ENCODE measurements at places on chromosomes 7 and 10.

GRCh38 chr10:3774814-3775695 lies 10.0 kb downstream of the KLF6 start:
- H3K36me3 ChIP-seq: peaks cover 68% of the 10 kb centered on the region
- no peak overlapping the region for H3K4me3 ChIP-seq
- H3K27ac ChIP-seq: peak overlapping the region; percentile 58
- peaks cover 45% of the 10 kb centered on the region for H3K4me1 ChIP-seq

DNA sequence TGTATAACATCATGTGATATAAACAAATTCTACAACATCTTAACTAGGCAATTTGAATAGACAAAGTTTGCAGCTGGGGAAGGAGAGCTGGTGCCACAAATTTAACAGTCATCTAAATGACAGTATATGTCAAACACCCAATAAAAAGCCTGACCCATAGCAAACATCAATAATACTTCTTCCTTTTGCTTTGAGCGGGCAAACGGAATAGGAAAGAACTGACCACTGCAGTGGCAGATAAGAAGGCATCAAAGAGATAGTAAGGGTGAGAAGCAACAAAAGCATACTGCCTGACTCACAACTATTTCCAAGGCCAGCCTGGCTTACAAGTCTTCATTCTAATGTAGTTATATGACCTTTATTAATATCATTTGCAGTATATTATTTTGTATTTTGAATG lies 99.9 kb downstream of the LRRN3 start:
- no peak for DNase-seq
- no peaks in the 10 kb centered on the region for H3K4me1 ChIP-seq
- no peaks in the 10 kb centered on the region for H3K27me3 ChIP-seq
- H3K27ac ChIP-seq: no peak overlapping the region
- no peaks in the 10 kb centered on the region for H3K36me3 ChIP-seq
- H3K4me3 ChIP-seq: no peak overlapping the region

- no peaks in the 10 kb centered on the region for H3K4me1 ChIP-seq
- H3K36me3 ChIP-seq: no peaks in the 10 kb centered on the region
- H3K27me3 ChIP-seq: no peaks in the 10 kb centered on the region
- no peak overlapping the region for H3K4me3 ChIP-seq
Measured at GRCh38 chr7:145050415-145050814, 214.6 kb upstream of the TPK1 start.

- no peak overlapping the region for H3K4me3 ChIP-seq
- H3K27ac ChIP-seq: no peak overlapping the region
- no peaks in the 10 kb centered on the region for H3K36me3 ChIP-seq
Measured at GRCh38 chr10:7705341-7705740, 2.2 kb downstream of the ITIH2 start.

- H3K4me3 ChIP-seq: no peak overlapping the region
- DNase-seq: no peak
- H3K27ac ChIP-seq: no peak overlapping the region
- no peaks in the 10 kb centered on the region for H3K27me3 ChIP-seq
- peaks cover 67% of the 10 kb centered on the region for H3K36me3 ChIP-seq
Measured at GRCh38 chr7:99459087-99459486, 6.9 kb downstream of the ATP5MF start.

- peaks cover 10% of the 10 kb centered on the region for H3K27me3 ChIP-seq
- no peak for DNase-seq
- no peak overlapping the region for H3K27ac ChIP-seq
- H3K4me3 ChIP-seq: no peak overlapping the region
- no peaks in the 10 kb centered on the region for H3K4me1 ChIP-seq
- no peaks in the 10 kb centered on the region for H3K36me3 ChIP-seq
Measured at GRCh38 chr10:43048301-43049051, 28.4 kb upstream of the RET start.

GRCh38 chr10:128863823-128864405 lies 603.1 kb upstream of the MGMT start:
- no peak overlapping the region for H3K4me3 ChIP-seq
- H3K36me3 ChIP-seq: no peaks in the 10 kb centered on the region
- H3K4me1 ChIP-seq: no peaks in the 10 kb centered on the region
- H3K27me3 ChIP-seq: no peaks in the 10 kb centered on the region
- no peak overlapping the region for H3K27ac ChIP-seq

GRCh38 chr10:129032372-129033313 lies 434.4 kb upstream of the MGMT start:
- H3K4me1 ChIP-seq: peaks cover 44% of the 10 kb centered on the region
- no peak overlapping the region for H3K27ac ChIP-seq
- H3K36me3 ChIP-seq: no peaks in the 10 kb centered on the region
- DNase-seq: no peak
- no peak overlapping the region for H3K4me3 ChIP-seq
- H3K27me3 ChIP-seq: peaks cover 21% of the 10 kb centered on the region

DNA sequence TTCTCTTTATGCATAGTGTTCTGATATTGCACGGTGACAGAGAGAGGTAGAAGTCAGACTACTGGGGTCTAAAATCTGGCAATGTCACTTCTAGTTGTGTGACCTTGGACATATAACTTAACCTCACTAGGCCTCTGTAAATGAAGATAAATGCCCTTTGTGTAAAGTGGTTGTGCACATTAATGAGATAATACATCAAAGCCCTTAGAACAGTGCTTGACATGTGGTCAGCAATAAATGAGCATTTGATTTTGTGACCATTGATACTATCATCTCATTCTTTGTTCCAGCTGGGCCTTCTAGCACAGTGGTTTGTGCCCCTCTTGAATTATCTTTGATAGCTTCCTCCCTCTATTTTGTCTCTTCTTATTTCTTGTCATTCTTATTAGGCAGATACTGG lies 74.1 kb upstream of the C10orf90 start:
- no peaks in the 10 kb centered on the region for H3K36me3 ChIP-seq
- DNase-seq: no peak
- no peak overlapping the region for H3K4me3 ChIP-seq
- H3K27me3 ChIP-seq: no peaks in the 10 kb centered on the region
- no peaks in the 10 kb centered on the region for H3K4me1 ChIP-seq
- H3K27ac ChIP-seq: no peak overlapping the region

DNA sequence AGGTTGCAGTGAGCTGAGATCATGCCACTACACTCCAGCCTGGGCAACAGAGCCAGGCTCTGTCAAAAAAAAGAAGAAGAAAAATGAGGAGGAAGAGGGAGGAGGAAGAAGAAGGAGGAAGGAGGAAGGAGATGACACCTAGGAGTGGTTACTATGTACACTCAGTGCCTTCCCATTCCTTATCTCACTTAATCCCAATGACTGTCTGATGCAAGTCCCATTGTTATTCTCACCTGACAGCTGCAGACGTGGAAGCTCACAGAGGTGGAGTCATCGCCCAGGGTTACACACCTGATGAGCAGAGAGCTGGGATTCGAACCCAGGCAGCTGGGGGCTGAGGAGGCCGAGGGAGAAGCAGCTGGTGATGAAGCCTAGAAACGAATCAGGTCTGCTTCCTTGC lies 258.8 kb downstream of the SNX10 start:
- no peak for DNase-seq
- no peaks in the 10 kb centered on the region for H3K4me1 ChIP-seq
- H3K27ac ChIP-seq: no peak overlapping the region
- no peaks in the 10 kb centered on the region for H3K36me3 ChIP-seq
- peaks cover 5% of the 10 kb centered on the region for H3K27me3 ChIP-seq

- no peak for DNase-seq
- peaks cover 25% of the 10 kb centered on the region for H3K4me1 ChIP-seq
- H3K27ac ChIP-seq: no peak overlapping the region
- H3K4me3 ChIP-seq: peak overlapping the region; percentile 35
Measured at GRCh38 chr10:27744802-27745731, 552 bp downstream of the MKX start.

DNA sequence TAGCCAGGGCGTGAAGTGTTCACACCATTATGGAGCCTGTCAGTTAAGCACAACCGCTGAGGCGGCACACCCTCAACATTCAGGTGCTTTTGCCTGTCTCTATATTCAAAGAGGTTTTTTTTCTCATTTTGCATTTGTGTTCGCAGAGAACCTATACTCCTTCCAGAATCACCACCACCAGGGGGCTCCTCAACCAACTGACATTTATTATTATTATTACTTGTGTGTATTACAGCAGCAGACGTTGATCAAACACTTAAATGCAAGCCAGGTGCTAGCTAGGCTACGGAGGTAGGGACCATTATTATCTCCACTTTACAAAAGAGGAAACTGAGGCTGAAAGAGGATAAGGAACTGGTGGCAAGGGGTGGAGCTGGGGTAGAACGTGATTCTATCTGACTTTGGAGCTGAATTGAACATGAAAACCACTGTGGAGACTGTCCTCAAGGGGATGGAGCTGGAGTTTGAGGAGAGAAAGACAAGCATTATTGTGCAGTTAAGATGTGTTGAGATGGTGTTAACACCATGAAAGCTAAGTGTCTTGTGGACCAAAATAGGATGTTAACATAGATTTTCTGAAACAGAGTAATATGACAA lies 133.8 kb upstream of the PLXNA4 start:
- no peaks in the 10 kb centered on the region for H3K4me1 ChIP-seq
- no peak overlapping the region for H3K4me3 ChIP-seq
- peaks cover 2% of the 10 kb centered on the region for H3K27me3 ChIP-seq
- DNase-seq: no peak
- no peaks in the 10 kb centered on the region for H3K36me3 ChIP-seq

DNA sequence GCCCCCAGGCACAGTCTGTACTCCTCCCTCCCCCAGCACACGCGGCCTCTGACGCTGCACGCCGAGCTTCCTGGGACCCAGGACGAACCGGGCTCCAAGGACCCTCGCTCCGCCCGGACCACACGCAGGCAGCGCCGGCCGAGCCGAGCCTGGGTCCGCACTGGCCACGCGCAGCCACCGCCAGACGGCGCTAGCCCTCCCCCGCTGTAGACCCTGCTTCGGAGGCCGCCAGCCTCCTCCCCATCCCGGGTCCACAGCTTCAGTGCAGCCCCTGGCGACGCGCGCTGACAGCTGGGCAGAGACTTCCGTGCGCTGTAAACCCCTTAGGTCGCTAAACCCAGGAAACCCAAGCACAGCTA lies 936 bp upstream of the TCERG1L start:
- H3K36me3 ChIP-seq: no peaks in the 10 kb centered on the region
- peaks cover 3% of the 10 kb centered on the region for H3K4me1 ChIP-seq
- H3K27me3 ChIP-seq: peaks cover 29% of the 10 kb centered on the region
- no peak for DNase-seq

DNA sequence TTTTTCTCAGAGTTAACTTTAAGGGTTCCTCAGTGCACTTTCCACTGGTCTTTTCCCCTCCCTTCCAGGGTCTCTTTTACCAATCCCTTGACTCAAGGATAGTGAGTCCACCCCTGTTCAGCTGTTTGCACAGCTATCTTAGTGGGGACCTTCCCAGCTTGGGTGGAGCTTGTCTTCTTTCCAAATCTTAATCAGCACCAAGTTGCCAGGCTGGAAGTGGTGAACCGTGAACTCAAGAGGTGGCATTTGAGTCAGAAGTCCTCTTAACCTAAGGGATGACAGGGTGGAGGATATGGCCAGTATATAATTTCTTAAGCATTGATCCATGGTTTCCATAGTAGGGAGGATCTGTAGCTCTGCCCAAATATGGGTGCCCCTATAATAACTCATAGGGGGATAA lies 25.0 kb downstream of the MAPK8 start:
- no peaks in the 10 kb centered on the region for H3K27me3 ChIP-seq
- H3K4me3 ChIP-seq: no peak overlapping the region
- H3K4me1 ChIP-seq: peaks cover 23% of the 10 kb centered on the region
- no peak overlapping the region for H3K27ac ChIP-seq
- peaks cover 57% of the 10 kb centered on the region for H3K36me3 ChIP-seq
- no peak for DNase-seq

- no peaks in the 10 kb centered on the region for H3K27me3 ChIP-seq
- H3K4me1 ChIP-seq: no peaks in the 10 kb centered on the region
- H3K36me3 ChIP-seq: no peaks in the 10 kb centered on the region
- H3K27ac ChIP-seq: no peak overlapping the region
- DNase-seq: no peak
- no peak overlapping the region for H3K4me3 ChIP-seq
Measured at GRCh38 chr7:145269418-145270161, 433.7 kb upstream of the TPK1 start.

- DNase-seq: no peak
- H3K4me1 ChIP-seq: no peaks in the 10 kb centered on the region
- H3K36me3 ChIP-seq: no peaks in the 10 kb centered on the region
- no peak overlapping the region for H3K4me3 ChIP-seq
- H3K27me3 ChIP-seq: no peaks in the 10 kb centered on the region
- H3K27ac ChIP-seq: no peak overlapping the region
Measured at GRCh38 chr10:132920101-132920925, 22.1 kb downstream of the CFAP46 start.

GRCh38 chr7:132226046-132226956 lies 350.0 kb downstream of the PLXNA4 start:
- DNase-seq: no peak
- H3K27ac ChIP-seq: no peak overlapping the region
- no peaks in the 10 kb centered on the region for H3K27me3 ChIP-seq
- H3K4me1 ChIP-seq: no peaks in the 10 kb centered on the region

- peaks cover 20% of the 10 kb centered on the region for H3K4me1 ChIP-seq
- H3K4me3 ChIP-seq: no peak overlapping the region
- no peak overlapping the region for H3K27ac ChIP-seq
- H3K27me3 ChIP-seq: peaks cover 52% of the 10 kb centered on the region
Measured at GRCh38 chr10:1253523-1254353, 197.6 kb downstream of the WDR37 start.

GRCh38 chr7:46360296-46360695 lies 439.2 kb upstream of the IGFBP3 start:
- no peak overlapping the region for H3K27ac ChIP-seq

DNA sequence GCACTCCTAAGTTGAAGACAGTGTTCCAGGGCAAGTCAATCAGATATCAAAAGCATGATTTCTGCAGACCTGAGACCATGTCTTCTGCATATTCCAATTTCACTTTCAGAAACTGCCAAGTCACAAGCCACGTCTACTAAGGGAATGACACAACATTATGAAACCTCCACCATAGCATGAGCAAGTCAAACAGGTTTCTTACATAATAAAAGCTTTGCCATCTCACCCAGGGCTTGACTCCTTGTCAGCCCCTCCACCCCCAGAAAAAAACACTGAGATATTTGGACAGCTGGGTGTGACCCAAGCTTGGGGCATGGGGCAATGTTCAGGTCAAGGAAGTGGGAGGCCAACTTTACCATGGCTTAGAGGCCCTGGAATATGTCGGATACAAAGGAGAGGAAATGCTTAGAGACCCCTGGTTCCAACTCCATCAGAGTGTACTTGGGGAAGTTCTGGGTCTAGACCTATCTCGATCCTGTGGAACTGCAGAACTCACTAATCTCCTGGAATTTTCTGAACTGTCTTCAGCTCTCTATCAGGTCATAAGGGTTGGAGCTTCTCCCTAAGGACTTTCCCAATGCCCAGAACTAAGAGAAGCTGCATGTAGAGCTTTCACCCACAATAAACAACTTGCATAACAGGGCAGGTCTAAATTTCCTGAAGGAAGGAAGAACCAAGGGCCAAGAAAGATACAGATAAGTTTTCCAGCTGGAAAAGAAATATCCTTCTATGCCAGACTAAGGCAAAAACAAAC lies 80.6 kb upstream of the NAMPT start:
- peaks cover 29% of the 10 kb centered on the region for H3K27me3 ChIP-seq
- peaks cover 26% of the 10 kb centered on the region for H3K4me1 ChIP-seq
- no peak for DNase-seq
- H3K27ac ChIP-seq: no peak overlapping the region

DNA sequence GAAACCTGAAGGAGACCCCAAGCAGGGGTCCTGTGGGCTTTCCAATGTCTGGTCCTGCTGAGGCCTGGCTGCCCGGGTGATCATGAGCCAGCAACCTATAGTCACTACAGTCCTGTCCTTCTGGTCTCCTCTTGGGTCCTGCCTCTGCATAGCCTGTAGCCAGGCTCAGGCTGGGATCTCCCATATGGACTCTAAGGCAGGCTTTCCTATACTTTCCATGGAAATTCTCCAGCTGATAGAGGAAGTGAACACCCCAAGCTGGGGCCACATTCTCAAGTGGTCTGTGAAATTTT lies 26.4 kb downstream of the ANXA8 start:
- H3K27ac ChIP-seq: no peak overlapping the region
- H3K27me3 ChIP-seq: peaks cover 2% of the 10 kb centered on the region
- no peak overlapping the region for H3K4me3 ChIP-seq
- DNase-seq: no peak
- H3K36me3 ChIP-seq: no peaks in the 10 kb centered on the region

Data from activated T-helper 2 cell treated with anti-CD3 and anti-CD28 coated beads, Interferon-gamma antibody, Interleukin-2, Interleukin-4, amounts not matched to agents 10 μg/mL and 5 μg/mL and 100 μg/mL, durations not matched to agents 14 hours and 24 hours and 36 hours (primary cell).